ENCODE measurements at places on chromosomes 7 and 10.

- no peak for DNase-seq
Observed at GRCh38 chr7:80908360-80908797, 10.5 kb downstream of the SEMA3C start.

- DNase-seq, result no peak
Observed at GRCh38 chr10:31321396-31321941, 2.5 kb downstream of the ZEB1 start.

DNA sequence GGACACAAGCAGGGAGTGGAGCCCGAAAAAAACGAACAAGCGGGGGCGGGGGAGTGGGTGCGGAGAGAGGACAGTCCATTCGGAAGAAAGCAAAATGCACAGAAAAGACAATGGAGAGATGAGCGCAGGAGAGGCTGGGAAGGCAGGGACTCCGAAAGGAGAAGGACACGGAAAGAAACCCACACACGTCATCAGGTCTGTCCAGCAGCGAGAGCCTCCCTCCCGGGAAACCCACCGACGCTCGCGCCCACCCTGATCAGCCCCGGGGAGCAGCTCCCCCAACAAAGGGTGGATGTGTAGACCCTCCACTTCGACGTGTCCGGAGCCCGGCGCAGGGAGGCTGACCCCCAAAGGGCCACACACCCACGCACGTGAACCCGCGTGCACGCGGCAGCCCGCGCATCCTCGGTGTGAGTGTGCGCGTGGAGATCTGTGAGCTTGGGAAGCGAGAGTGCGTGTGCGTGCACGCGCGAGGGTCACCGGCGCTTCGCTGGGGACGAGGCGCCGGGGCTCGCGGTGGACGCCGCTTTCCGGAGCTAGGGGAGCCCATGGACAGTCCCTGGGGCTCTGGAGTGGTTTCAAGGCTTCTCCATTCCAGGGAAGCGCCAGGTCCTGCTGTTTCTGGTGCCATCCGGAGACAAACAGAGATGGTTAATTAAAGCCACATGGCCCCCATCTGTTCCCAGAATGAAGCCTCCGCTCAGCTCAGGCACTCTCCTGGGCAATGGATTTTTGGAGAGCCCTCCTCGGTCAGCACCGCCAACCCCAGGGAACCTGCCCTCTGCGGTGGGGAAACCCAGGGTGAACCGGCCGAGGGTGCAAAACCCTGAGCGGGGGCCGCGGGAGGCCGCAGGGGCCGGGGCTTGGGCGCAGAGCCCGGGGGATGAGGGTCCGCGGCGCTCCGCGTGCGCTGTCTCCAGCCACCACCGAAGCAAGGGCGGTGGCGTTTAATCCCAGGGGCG is 916 bp downstream of the LAMB1 start:
- no peak for DNase-seq

DNA sequence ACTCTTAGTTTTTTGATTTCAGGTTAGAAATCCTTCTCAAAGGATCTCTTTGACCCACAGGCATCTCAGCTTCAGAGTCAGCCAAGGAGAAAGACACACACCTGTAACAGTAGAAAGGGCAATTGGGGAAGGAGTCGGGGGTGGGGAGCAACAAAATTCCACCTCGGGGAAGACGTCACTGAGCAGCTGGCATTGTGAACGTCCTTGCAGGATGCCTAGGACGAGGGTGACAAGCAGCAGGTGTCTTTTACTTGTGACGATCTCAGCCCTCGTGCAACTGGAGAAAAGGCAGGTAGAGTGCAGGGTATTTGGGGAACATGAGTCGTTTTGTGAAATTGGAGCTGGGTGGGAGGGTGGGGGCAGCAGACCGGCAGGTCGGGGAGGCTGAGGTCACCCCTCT is 627.0 kb downstream of the ACTR3B start:
- DNase-seq, result no peak

DNA sequence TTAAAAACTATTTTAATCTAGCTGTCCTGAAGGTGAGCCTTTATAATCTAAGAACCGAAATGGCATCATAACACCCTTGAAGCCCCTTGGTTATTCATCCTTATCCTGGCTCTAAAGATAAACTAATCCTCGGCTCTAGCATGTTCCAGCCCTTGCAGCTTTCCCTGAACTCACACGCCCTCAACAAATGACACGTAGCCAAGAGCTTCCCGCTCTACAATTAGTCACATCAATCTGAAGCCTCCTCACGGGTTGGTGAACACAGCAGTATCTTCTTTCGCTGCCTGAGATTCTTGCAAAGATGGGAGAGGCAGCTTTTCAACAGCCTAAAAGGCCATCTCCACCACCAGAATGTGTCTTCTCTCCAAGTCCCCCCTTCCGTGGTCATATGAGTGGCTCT is 4.1 kb downstream of the FRMD4A start:
- DNase-seq, result no peak

GRCh38 chr7:43666938-43667337 is 62.4 kb downstream of the COA1 start:
- no peak for DNase-seq

DNA sequence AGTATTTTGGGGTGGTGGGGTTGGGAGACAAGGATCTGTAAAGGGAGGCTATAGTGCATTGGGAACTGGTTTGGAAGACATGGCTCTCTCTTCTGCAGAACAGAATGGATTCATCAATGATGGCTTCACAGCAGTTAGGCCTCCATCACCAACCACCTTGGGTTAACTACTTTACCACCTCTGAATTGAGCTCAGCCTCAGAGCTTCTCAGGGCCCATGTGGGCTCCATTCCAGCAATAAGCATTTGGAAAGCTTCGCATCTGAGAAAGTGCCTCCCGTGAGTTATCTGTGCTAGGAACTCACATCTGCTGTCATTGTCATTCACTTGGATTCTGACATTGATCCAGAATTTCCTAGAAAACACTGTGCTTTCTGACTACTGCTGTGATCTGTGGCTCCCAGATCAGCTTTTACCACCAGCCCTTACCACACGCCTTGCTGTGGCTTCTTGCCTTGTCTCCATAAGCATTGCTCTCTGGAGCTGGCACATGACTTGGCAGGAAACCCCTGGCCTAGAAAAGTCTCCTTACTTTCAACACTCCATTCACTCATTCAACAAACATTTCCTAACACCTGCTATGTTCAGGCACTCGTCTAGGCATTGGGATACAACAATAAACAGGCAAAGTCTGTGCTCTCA is 70.7 kb upstream of the ADO start:
- DNase-seq, result no peak

DNA sequence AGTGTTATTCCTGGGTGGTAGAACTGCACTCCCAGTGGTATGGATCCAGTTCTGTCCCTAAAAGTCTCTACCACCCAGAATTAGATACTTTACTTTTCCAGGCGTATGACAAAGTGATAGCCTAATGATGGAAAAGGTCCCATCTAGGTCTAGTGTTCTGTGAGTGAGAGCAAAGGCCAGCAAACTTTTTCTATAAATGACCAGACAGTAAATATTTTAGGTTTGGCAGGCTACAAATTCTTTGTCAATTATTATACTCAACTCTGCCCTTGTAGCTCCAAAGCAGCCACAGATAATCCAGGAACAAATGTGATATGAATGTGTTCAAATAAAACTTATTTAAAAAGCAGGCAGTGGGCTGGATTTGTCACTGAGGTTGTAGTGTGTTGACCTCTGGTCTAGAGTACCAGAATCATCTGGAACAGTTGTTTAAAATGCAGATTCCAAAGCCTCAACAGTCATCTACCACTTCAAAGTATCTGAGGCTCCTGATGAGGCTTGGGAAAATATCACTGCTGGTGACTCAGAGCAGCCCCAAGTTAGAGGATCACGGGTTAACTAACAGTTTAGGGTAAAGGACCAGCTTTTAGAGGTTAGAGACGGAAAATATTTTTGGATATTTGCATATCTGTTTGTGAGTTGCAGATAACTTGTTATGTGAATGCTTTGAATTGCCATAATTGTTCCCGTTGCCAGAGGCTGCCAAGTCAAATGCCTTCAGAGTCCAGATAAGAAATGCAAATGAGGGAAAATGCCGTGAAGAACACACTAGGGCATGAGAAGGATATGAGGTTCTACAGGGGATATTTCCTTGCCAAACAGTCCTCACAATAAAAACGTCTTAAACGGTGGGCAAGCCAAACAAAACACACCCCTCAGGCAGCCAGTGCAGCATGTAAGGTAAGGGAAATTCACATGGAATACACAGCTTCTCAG is 19.4 kb downstream of the NRAP start:
- no peak for DNase-seq

DNA sequence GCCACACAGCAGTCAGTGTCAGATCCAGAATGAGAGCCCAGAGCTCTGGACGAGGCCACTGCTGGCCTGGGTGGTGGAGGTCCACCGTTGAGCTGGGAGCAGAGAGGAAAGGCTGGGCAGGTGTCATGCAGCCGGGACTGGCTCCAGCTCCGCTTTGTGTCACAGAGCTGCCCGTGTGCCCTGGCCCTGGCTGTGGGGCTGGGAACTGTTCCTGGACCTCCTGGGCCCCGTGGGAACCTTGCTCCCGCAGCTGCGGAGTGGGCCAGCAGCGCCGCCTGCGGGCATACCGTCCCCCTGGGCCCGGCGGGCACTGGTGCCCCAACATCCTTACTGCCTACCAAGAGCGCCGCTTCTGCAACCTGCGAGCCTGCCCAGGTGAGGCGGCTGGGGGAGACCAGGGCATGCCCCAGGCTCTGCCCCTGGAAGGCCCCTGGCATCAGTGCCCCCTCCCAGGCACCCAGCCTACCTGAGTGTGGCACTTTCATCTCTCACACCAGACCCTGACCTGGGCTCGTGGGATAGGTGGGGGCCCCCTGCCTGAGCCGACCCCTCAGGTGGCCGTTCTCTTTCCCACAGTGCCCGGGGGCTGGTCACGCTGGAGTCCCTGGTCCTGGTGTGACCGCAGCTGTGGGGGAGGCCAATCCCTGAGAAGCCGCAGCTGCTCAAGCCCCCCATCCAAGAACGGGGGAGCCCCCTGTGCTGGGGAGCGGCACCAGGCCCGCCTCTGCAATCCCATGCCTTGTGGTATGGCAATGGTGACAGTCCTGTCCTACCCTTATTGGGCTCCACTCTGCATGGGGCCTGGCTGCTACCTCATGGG is 18.8 kb upstream of the ZNF862 start:
- DNase-seq, result no peak

DNA sequence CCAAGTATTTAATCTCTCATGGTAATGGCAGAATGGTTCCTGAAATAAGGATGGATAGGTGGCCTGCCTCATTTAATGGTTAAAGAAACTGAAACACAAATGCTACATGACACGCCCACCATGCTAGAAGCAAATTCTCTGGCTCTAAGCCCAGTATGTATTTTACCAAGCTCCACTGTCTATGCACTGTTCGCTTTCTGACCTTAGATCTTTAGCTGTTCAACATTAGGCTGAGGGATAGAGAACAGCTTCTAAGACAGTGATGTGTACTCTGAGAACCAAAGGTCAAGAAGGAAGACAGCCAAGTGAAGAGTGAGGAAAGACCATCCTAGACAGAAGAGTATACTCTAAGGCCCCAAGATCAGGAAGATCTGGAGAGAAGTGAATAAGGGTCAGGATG is 26.6 kb downstream of the FAM3C start:
- no peak for DNase-seq

- no peak for DNase-seq
Observed at GRCh38 chr10:91185239-91185875, 35.1 kb upstream of the PCGF5 start.

DNA sequence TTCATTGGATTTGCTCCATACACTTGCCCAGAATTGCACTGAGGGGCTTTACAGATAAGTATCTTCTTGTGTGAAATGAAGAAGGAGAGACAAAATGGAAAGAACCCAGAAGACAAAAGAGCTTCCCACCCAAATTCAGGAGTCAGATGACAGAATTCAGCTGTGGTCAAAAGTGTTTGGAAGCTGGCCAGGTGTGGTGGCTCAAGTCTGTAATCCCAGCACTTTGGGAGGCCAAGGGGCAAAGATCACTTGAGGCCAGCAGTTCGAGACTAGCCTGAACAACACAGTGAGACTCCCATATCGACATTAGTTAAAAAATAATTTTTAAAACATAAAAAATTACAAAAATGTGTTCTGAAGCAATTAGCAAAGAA is 27.1 kb downstream of the DUSP5 start:
- no peak for DNase-seq

GRCh38 chr10:89985446-89985845 is 284.1 kb downstream of the KIF20B start:
- DNase-seq, result no peak

- DNase-seq, result no peak
Observed at GRCh38 chr7:129750091-129750490, 138.6 kb downstream of the NRF1 start.

GRCh38 chr10:17200001-17200911 is 1.2 kb downstream of the TRDMT1 start:
- DNase-seq, result no peak

GRCh38 chr10:51630640-51631005 is 68.8 kb downstream of the CSTF2T start:
- DNase-seq, result no peak

DNA sequence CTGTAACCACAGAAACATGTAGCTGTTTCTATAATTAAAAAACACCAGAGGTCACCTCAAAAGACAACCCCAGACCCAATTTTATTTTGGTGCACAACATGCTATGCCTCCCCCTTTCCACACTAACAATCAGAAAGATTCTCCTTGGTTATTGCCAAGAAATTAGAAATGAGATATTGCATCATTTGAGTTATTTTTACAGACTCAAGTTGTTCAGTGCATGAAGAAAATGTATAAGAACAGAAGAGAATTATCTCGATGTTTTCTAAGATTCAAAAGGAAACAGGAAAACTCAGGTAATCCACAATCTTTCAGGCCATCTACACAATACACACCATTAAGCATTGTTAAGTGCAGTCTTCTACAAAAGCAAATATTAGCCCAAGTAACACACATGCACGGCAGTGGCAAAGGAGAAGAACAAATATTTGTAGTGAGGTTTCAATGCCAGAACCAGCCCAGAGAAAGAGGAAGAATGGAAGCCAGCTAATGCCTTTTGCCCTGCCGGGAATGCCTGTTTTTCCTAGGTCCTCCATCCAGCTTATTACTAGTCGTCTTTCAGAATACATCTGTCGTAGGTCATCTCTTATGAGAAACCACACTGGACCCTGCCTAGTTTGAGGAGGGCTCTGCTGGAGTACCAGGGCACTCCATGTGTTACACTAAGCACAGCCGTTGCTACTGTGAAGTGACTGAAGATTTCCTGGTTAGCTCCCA is 67.6 kb upstream of the C1GALT1 start:
- no peak for DNase-seq

DNA sequence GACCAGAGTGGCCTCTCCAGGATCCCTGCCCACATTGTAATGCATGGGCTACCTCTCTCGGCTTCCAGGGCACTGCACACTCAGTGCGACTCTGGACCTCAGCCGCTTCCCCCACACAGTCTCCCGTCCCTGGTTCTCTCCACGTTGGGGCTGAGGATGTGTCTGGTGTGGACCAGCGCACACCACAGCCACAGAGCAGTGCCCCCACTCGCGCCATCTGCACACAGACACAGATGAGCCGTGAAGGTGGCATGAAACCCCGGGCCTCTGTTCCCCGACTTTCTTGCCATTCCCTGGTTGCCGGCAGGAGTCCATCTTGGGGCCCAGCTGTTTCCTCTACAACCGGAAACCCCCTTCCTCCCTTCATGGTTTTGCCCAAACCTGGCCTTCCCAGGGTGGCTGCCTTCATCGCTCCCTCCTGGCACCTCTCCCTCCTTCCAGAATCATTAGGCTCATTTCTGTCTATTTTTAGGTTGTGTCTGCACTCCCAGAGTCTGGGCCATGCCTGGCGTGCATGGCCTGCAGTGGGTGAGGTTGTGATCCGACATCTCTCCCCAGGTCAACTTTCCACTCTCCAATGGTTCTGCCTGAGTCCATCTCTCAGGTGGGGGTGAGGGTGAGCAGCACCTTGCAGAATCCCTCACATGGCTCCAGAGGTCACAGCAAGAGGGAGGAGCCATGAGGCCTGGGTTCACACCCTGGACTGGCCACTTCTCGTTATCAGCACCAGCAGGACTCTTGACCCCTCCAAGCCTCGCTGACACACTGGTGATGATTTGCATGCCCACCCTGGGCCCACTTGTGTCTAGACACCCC is 10.1 kb downstream of the RASGEF1A start:
- DNase-seq, result no peak
